ENCODE measurements at places on chromosomes 11 and 22.

DNA sequence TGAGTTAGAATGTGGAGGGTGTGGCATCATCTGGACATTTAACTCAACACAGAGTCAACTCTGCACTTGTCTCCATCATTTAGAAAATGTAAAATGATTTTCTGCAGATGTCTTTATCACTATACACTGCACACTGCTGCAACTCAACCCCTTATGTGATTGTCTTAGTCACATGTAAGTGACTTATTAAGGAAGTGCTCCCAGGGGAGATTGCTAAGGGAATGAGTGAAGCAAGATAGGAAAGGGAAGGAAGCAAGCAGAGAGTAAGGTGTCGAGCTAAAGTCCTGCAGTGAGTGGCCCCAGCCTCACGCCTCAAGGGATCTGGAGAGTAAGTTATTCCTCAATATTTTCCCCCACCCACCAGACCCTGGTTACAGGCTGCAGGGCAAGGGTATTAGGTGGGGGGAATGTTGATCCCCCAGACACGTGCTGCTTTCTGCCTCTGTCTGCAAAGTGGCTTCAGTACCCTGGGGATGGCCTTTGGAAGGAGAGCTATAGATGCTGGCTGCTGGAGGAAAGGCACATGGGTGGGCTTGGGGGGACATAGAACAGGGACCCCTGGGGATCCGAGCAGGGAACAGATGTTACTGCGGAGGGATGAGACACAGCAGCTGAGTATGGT, 7.2 kb upstream of the CBX6 start:
- DNase-seq, result no peak

- DNase-seq, result no peak
These were observed 1.5 kb upstream of the RPS6KA4 start for GRCh38 chr11:64357446-64357845.

DNA sequence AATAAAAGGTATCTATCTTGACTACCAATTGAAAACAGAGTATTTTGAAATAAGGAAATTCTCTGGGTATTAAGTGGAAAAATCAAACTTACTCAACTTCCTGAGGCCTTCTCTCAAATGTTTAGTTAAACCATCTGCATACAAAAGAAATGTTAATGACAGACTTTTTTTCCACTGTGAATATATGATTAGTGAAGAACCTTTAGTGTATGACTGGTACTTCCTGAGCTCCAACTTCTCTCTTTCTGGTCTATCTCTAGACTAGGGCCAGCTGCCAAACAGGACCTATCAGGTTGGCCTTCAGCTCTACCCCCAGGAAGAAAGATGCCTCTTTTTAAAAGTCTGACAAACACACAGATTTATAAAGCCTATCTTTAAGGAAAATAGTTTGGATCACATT, 68.8 kb upstream of the SCUBE2 start:
- DNase-seq, result no peak

DNA sequence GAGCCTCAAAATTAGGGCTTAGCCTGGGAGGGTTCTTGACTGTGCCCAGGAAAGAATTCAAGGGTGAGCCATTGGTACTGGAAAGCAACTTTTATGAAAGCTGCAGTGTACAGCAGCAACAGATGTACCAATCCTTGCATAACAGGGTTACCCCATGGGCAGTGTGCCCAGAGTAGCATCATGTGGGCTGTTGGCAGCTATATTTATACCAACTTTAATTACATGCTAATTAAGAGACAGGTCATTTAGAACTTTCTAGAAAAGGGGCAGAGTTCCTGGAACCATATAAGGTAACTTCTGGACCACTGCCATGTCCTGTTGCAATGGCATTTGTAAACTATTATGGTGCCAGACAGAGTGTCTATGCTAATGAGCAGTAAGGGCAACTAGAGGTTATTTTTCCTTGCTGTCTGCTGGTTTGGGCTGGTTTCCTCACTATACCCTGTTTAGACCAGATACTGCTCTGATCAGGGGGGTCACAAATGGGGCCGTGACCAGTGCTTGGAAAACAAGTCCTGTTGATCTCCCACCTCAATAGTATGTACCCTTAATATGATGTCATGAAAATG, 1120.5 kb upstream of the RAG2 start:
- DNase-seq, result no peak

DNA sequence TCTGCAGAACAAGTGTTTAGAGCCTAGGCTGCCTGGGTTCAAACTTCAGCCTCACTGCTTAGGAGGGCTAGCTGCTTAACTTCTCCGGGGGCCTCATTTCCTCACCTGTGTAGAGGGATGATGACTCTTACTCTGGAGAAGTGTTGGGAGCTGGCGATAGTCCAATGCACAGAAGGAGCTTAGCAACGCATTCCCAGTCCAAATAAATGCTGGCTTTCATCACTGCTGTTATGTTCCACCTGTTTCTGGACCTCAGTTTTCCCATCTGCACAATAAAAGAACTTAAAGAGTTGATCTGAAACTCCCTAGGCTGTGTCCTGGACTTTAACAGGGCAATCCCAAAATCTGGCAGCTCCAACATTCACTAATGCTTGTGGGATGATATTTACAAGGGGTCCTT, 337.8 kb downstream of the MIAT start:
- no peak for DNase-seq

GRCh38 chr11:127137771-127138280, 137.3 kb upstream of the KIRREL3 start:
- DNase-seq, result no peak

DNA sequence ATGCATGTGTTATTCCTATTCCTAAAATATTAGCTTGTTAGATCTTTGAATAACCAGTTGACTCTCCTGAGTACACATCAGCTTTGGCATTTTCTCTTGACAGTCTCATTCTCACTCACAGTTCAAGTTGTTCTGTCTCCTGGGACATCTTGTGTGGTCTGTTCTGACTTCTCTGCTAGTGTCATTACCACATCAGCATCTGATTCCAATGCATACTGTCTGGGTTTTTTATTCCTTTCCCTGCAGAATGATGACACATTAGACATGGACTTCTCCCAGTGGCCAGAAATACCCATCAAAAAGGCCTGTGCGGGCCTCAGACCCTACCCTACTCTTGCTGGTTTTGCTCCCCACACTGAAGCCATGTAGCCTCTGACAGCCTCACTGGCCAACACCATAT, 2.7 kb downstream of the ZNF74 start:
- DNase-seq, result peak; percentile 45

Measured in SJSA1 (cell line).